ENCODE measurements at places on chromosomes 3 and 15.

GRCh38 chr15:62578546-62578945, 413.5 kb upstream of the C2CD4B start:
- DNase-seq: no peak

GRCh38 chr3:139129892-139130291, 85.2 kb upstream of the PRR23C start:
- DNase-seq: no peak

- DNase-seq: peak; percentile 59
These were observed 69.7 kb upstream of the LRRFIP2 start for GRCh38 chr3:37243820-37244748.

DNA sequence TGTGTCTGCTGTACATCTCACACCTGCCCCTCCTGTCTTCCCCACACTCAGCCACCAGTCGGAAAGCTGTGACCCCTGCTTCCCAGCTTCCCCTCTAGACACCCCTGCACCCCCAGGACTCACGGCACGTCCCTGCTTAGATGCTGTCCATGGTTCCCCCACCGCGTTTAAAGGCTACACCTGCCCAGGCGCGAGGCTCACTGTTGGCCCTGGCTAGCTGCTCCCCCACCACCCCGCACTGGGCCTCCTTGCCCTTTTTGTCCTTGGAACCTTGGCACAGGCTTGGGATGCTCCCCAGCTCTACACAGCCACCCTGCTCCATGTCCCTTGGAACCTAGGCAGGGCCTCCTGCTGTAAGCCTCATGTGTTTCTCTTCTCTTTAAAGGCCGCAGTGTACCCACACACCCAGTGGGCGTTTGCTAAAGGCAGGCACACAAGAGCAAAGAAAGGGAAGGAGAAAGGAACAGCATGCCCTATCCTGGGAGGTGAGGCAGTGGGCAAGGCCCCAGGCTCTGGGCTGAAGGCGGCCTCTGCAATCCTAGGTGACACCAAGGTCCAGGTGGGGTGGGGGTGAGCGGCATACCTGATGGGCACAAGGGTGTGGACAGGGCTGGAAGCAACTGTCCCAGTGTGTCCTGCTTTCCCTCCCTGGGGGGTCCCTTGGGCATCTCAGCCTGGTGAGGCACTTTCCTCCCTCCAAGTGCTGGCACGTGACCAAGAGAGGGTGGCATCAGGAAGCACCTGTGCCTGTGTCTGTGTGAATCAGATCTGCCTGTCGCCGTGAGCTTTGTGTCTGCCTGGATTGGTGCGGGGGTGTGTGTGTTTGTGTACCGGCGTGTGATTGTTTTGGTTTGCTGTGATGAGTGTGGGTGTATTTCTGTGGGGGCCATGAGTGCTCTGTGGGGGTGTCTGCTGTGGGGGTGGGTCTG, 54.4 kb downstream of the TPRA1 start:
- no peak for DNase-seq

- no peak for DNase-seq
These were observed 135.3 kb upstream of the TGFBR2 start for GRCh38 chr3:30471066-30471465.

DNA sequence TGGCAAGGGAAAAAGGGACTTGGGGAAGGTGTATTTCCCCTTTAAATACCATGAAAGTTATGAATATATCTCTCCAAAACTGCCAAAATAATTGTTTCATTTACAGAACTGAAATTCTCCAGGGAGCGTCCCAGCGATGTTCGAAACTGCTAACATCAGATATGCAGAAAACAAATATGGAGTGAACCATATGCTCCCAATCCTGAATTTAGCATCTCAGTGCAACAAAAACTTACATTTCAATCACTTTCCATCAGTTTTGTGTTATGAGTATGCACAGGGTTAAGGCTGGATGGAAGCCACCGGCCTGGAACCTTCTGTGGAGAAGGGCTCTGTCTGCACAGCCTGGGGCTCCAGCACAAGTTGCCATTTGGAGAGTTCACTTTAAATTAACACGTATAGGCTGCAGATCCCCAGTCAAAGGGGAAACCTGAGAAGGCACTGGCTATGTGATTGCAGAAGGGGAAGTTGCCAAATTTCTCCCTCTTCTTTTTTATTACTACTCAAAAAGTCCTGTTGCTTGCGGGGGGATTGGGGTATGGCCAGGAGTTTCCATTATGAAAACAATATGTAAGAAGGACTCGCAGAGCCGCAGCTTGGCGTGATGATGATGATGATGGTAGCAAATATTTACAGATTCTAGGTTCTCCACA, 56.9 kb upstream of the FOXP1 start:
- DNase-seq: no peak

- no peak for DNase-seq
These were observed 271.9 kb upstream of the TPRG1 start for GRCh38 chr3:188899881-188900280.

DNA sequence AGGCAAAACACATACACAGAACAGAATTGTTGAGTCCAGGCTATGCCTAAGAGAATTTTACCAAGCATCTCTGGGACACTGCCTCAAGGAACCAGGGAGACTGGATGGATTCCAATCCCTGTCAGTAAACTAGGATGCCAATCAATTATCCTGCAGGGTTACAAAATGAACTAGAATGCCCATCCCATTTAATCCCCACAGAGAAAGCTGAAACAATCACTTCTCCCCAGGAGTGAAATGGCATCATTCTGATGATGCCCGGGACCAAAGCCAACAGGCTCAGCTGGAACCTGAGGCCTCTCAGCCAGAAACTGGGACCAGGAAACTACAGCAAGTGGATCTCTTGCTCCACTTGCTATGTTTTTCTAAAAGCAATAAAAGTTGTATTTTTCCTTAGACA, 130.0 kb upstream of the TJP1 start:
- DNase-seq: no peak

GRCh38 chr15:90957031-90957790, 2.5 kb downstream of the RCCD1 start:
- no peak for DNase-seq

DNA sequence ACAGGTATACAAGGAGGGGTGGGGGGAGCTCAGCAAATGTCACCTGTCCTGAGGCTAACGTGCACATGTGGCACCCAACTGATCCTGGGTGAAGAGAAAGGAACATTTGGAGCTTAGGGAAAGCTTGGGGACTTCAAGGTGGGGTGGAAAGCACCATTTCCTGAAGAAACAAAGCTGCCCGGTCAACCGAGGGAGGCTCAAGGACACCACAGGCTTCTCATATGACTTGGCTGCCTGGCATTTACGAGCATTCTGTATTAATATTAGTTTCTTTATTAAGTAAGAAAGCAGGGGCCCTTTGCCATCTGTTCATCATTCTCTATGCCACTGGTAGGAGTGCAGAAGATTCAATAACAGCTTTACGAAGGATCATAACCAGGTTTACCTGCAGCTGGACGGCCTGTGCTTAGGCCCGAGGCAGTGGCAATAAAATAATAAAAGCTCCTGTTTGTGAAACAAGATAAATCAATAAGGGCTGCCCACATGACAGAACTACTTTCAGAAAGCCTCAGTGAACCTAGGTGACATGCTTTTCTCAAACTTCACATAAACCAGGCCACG, 54.0 kb downstream of the ETV5 start:
- DNase-seq: no peak

DNA sequence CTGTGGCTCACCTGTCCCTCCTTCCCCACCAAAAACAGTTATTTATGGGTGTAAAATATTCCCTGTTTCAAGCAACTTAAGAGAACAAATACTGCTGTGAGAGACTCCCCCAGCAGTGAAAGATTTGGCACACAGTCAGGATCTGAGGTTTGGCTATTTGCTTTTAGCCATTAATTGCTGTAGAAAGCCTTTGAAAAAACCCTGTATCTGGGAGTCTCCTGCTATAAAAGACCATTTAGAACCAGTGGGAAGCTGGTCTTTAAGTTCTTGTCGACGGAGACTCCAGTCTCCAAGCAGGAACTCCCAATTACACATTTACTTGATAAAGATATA, 55.1 kb upstream of the PCSK6 start:
- DNase-seq: no peak

DNA sequence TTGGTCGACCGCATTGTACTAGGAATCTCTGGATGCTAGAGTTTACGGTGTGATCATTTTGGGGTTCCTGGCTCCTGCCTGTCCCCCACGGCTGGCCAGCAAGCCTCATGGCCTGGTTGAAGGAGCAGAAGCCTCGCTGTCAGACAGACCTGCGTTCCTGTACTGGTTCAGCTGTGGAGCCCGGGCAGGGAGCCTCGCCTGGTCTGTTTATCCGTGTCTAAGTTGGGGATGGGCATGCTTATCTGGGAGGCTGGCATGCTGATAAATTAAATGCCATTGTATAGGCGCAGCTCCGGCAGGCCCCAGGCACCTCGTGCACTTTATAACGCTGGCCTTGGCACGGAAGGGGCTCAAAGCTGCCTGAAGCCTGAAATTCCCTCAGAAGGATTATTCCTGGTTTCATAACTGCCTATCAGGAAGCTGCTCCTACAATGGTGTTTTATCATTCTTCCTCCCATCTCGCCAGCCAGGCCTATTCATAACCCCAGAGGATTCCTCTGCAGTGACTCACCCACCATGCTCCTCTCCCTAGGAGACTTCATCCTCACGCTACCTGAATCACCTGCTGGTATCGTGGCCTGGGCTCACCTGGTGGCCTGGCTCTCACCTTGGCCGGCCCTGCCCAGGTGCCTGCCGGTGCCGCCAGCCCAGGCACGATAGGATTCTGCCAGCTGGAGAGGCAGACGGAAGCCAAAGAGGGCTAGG, 110.9 kb downstream of the ASB7 start:
- peak; percentile 57 for DNase-seq

GRCh38 chr15:59595434-59595915, 16.1 kb upstream of the GCNT3 start:
- DNase-seq: no peak

DNA sequence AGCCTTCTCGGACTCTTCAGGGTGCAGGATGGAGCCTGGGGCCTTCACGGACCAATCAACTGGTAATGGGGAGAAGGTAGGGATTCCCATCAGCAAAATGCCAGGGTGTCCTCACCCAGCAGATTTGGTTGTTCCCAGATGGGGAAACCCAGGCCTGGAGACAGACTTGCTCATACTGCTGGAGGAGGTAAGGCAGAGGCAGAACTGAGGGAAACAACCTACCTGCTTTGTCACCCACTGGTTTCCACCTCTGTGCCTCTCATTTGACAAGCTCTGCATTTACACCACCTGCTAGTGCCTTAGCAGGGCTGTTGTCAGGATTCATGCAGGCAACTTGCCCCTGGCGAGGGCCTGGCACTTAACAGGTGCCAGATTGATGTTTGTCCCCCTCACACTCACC, 15.9 kb downstream of the RHCG start:
- DNase-seq: no peak

- DNase-seq: no peak
These were observed 552.8 kb downstream of the NAALADL2 start for GRCh38 chr3:175411946-175412345.

DNA sequence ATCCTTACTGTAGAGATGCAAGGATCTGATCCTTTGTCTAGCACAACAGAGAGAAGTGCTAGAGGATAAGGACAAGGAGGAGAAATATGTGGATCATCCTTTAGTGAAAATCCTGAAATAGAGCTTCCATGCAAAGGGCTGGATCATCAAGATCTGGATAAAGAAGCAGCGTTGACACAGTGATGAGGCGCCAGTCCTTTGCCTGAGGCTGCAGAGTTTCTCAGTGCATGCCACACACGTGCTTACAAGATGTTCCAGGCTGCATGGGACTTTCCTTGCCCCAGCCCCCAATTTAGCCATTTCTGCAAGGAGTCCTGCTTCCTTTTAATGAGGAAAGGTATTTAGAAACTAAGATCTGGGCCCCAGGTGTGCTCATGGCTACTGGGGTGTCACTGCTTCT, 7.2 kb upstream of the ABTB1 start:
- DNase-seq: no peak

GRCh38 chr15:100330629-100331215, 11.1 kb downstream of the ADAMTS17 start:
- no peak for DNase-seq

DNA sequence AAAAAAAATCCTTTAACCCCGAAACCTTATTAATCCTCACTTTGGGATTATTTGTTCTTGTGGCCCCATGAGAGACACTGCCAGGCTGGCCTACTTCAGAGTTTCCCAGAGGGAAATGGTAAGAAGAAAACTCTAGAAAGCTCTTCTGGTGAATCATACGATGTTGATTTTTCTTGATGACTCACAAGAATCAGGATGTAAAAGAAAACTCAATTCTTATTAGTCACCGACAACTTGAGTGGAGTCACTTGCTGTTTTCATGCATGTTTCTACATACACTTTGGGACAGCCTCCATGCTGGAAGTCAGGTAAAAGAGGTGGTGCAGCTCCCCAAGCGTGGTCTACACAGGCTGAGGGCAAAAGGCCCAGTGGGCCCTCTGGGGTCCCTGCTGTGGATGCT, 42.8 kb downstream of the MYO5C start:
- no peak for DNase-seq

DNA sequence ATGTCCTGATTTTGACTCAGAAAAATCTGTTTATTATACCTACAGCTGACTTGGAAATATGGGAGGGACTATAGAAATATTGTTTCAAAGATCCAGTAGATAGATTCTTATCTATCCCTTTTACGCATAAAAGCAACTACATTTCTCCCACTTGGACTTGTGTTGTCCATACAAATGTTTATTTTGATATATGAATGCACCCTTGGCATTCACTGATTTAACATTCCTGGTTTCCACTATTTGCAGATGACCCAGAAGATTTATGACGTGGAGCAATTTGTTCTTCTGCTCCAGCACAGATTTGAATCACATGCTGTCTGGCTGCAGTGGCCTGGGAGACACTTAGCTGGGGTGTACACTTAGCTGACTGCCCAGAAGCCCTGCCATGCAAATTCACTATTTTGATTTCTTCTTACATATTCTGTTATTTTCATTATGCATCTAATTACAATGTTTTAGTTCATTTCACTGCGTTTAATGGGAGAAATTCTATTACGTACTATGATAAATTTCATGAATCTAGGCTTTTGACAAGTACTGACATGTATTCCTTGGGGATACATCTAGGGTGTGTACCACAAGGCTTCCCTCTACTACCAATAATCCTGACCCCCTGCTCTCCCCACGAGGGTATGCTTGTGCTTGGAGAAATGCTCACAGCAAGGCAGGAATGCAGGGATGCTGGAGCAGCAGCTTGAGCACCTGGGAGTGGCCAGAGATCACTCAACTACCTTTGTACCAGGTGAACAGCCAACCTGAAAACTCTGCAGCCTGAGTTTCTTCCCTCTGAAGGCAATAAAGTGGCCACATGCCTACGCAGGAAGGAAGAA, 223.6 kb upstream of the TBL1XR1 start:
- DNase-seq: no peak

GRCh38 chr3:11481556-11481955, 162.2 kb downstream of the VGLL4 start:
- peak; percentile 32 for DNase-seq

DNA sequence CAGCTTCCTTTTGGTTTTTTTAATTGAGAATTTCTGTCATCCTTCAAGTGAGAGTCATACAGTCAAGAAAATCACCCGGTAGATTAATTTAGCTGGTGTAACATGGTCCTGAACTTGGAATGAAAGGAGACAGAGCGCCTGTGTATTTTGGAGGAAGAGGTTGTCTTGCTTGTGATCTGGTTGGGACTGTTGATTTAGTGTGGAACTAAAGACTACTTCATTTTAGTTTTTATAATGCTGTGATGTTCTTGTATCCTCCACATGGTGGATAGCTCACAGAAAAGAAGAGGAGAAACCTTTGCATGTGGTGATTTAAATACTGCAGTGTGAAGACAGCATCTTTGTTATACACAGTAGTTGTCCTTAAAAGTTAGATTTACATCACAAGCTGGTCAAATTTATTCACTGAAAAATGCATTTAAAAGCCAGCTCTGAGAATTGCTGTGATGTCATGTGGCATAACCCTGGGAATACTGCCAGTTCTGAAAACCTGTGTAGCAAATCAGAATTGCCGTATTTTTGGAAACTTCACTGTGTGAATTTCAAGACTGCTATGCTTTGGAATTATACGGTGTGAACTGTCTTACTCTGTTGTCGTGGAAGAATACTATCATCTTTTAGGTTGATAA, 268.5 kb downstream of the PTPRG start:
- DNase-seq: no peak

Data from HuH-7.5 (cell line).